ENCODE measurements at places on chromosomes 2 and 18. TPM values are rescaled to one million over a fixed set of nuclear protein-coding genes. Genes with fewer than 3 reads are reported as not detected.

- no peak for DNase-seq
These were observed 114.6 kb downstream of the PHLPP1 start for GRCh38 chr18:62829936-62830335.

DNA sequence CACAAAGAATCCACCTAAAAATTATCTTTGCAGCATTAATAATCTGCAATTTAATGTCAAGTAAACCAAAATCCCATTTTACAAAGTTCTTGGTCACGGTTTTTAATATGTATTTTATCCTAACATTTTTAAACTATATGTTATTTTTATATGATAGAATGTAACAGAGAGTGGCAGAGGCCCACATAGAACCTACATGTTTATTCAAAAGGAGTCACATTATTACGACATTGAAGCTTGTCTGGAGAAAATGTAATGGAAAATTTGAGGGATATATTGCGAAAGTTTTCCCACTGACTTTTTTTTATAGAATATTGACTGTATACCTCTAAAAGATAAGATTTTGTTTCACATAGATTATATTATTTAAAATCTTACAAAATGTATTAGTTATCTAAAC is 89.7 kb upstream of the COL3A1 start:
- DNase-seq, result no peak

- peak; percentile 84 for DNase-seq
These were observed 2.2 kb downstream of the TGIF1 start for GRCh38 chr18:3451989-3452749.

- no peak for DNase-seq
These were observed 1.9 kb downstream of the PIEZO2 start for GRCh38 chr18:11147371-11147951.

- no peak for DNase-seq
These were observed 441.7 kb downstream of the ZNF521 start for GRCh38 chr18:24910221-24910620.

DNA sequence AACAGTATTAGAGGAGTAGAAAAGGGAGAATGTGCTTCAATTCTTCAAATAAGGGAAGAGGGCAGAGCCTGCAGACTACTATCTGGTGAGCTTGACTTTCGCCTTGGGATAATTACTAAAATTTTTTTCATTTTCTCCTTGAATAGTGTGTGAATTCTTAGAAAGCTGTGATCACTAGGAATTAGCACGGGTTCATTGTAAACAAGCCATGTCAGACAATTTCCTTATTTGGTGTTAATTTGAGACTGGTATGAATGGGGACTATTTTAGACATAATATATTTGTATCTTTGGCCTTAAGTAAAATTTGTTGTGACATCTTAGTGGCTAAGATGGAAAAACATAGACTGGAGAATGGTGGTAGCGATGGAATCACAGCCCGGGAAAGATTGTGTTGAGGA is 66.6 kb downstream of the MYO3B start:
- no peak for DNase-seq

The NYAP2 gene
- total RNA-seq, result 0.12 TPM

The AQP4 gene
- 0.35 TPM for total RNA-seq

The TMEM37 gene
- 24.3 TPM for total RNA-seq

The ARHGAP28 gene
- total RNA-seq, result 2.9 TPM
